ENCODE measurements at places on chromosomes 16 and 17. TPM values are rescaled to one million over a fixed set of nuclear protein-coding genes. Genes with fewer than 3 reads are reported as not detected.
A peak's percentile ranks its signal among the peaks of the same experiment; 100 is the strongest.

- no peak for DNase-seq
Measured at GRCh38 chr17:2084036-2084765, 29.3 kb downstream of the HIC1 start.

DNA sequence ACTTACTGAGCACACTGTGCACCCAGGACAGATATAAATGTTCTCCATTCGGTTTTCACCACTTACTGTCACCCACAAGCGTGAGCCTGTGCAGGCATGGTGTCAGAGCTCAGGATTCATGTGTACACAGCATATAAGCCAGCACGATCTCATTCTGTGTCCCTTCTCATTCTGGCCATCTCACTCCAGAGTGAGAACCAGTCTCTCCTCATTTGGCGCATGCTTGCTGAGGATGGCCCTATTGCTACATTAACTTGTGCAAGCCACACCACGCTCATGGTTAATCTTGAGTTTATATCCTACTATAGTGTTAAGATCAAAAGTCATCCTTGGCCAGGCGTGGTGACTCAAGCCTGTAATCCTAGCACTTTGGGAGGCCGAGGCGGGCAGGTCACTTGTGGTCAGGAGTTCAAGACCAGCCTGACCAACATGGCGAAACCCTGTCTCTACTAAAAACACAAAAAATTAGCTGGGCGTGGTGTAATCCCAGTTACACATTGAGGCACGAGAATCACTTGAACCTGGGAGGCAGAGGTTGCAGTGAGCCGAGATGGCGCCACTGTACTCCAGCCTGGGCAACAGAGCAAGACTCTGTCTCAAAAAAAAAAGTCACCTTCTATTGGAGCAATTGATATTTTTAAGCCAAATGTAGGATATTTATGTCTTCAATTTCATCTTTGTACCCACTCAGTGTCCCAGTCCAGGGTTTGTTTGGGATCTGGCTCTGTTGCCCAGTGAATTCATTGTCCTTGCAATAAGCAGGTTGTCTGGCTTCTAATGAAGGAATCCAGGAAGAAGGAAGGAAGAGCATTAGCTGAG, 20.9 kb downstream of the SOCS1 start:
- DNase-seq, result no peak

GRCh38 chr16:87172632-87173031, 144.6 kb downstream of the C16orf95 start:
- DNase-seq, result no peak

DNA sequence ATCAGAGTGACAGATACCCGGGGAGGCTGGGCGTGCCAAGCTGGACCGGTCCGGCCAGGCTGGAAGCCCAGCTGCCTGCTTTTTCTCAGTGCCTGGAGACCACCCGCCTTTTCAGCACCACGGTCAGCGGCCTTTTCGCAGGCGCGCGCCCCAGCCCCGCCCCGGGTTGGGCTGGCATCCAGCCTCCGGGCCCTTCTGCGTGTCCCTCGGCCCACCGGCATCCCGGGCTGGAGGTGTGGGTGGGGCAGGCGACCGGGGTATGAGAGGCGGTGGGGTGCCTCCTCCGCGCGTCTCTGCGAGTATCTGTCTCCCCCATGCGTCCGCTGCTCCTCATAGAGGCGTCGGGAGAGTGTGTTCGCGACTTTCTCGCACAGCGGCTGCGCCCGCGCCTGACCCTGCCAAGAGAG, 102.5 kb downstream of the MRM1 start:
- DNase-seq, result peak; percentile 65

GRCh38 chr16:30843501-30843900, 50.4 kb downstream of the BCL7C start:
- DNase-seq, result no peak

DNA sequence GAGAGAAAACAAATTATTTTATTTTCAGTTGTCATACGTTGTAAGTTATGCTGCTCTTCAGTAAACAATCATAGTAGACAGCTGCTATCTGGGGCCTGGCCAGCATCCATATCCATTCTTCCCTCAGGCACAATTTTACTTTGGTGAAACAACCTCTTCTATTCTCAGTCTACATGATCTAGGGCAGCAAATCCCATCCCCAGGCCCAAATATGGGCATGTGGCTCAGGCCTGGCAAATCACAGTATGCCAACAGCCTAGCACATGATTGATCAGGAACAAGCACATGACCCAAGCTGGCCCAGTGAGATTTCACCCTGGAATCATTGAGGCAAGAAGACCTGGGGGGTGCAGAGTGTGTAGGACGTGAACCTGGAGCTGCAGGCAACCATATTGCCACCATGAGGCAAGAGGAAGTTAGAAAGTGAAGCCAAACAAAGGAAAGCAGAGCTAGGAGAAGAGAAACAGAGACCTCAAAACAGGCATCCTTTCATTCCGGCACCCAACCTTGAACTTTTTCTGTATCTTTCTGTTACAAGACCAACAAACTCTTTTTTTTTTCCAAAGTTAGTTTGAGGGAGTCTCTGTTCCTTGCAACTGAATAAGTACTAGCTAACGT, 10.3 kb upstream of the ABCC12 start:
- no peak for DNase-seq

GRCh38 chr17:76585033-76585648, 519 bp downstream of the ST6GALNAC2 start:
- no peak for DNase-seq

DNA sequence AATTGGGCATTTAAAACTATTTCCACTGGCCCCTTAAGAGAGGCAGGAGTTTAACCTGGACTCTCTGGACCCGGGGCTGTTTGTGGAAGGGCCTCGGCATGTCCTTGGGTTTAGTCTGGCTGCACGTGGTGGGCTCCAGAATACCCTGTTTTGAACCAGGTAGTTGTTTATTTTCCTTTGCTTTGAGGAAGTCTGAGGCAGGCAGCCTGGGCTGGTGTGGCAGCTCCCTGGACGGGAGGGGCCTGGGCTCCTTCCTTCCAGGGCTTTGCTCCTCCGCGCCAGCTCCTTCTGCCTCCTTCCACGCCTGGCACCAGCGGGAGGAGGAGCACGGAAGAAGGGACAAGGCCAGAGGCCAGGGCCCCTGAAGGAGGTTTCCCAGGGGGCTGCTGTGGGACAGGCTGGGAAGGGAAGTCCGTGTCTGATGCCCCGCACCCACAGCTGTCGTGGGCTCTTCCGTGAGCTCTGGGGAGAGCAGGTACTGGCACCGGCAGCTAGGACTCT, 15.5 kb downstream of the BANP start:
- DNase-seq, result no peak

- no peak for DNase-seq
Measured at GRCh38 chr17:61448042-61448441, 4.2 kb upstream of the TBX4 start.

DNA sequence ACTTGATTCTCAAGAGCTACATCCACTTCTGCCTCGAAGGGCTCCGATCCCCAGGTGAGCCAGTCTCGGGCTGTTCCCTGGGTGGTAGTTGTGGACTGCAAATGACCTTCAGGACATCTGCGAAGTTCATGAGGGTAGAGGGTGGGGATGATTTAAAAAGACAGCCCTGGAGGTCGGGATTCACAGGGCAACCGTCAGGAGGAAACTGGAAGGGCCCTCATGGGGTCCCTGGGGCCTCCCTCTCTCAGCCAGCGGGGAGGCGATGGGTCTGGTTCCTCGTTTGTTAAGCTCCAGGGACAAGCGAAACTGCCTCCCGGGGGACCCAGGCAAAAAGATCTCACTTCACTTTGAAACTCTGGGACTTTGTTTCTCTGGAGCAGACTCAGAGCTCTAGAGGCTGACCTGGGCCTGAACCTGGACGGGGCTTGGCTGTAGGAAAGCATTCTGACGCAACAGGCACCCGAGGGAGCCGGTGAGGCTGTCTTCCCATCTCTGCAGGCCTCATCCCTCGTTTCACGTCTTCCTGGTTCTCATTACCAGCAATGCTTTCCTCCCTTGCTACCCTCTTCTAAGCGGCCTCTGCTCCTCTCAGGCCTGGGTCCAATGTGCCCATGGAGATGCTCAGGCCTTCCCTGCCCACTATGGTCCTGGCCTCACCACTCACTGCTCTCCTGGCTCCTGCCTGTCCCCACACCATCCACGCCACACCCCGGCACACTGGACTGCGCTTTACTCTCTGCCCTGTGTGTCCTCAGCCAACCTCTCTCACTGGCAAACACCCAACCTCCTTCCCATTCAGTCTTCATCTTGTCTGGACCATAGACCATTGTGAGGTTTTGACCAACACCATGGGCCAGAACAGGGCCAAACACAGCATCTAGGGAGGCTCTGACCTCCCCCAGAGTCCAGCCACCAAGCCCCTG, 214.2 kb upstream of the TNRC6C start:
- no peak for DNase-seq

GRCh38 chr17:66438101-66438500, 135.7 kb downstream of the PRKCA start:
- DNase-seq, result no peak

DNA sequence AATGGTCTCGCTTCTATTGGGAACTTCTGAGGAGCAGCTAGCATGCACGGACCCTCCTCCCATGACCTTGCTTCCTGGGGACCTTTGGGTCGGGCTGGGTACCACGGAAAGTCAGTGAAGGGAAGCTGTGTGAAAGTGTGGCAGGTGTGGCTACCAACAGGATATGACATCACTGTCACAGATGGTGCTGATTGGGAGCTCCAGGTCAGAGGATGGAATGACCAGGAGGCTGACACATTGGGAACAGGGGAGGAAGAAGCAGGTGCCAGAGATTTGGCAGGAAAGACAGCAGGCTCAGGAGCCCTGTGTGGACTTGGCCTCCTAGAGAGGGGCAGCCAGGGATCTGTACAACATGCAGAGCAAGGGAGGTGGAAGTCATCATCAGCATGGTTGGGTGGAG, 34.0 kb downstream of the CPNE2 start:
- DNase-seq, result no peak

GRCh38 chr17:74052993-74053711, 150.3 kb upstream of the RPL38 start:
- no peak for DNase-seq

- no peak for DNase-seq
Measured at GRCh38 chr16:4404967-4405696, 11.3 kb downstream of the CORO7 start.

DNA sequence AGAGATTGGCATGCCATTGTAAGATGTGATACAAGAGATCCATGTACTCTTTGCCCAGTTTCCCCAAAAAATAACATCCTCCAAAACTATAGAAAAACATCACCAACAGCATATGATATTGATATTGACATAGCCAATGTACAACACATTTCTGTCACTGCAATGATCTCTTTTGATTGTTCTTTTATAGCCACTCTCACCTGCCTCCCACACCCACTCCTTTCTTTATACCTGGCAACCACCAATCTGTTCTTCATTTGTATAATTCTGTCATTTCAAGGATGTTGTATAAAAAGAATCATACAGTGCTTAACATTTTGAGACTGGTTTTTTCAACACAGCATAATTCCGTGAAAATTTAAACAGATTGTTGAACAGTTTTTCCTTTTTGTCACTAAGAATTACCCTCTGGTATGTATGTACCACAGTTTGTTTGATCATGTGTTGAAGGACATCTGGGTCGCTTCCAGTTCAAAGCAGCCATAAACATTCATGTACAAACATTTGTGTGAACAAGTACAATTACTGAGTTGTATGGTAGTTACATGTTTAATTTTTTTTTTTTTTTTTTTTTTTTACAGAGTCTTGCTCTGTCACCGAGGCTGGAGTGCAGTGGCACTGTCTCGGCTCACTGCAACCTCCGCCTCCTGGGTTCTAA, 9.9 kb downstream of the KRTAP9-1 start:
- DNase-seq, result no peak

DNA sequence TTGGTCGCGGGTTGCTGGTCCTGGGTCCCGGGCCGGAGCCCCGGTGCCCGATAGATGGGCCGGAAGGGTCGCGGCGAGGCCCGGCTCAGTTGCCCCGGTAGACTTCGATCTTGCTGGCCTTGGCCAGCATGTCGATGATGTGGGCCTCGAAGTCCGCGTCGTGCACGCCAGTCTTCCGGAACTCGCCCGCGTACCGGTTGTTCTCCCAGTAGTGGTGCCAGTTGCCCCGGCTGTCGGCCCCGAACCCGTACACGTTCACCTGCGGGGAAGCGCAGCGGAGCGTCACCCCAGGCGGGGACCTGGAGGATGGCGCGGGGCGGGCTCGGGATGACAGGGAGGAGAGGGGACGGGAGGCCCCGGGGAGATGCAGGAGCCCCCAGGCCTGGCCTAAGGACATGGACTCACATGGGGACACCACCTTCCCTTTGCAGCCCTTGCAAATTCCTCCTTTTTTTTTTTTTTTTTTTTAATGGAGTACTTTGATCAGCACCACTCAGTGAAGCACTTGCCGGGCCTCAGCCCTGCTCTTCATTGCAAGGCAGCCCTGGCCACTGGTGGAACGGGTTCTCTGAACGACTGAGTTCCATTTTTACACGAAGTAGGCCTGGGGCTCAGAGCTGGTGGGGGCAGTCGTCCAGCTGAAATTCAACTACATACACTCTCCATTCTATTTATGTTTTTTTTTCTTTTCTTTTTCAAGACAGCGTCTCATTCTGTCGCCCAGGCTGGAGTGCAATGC, 35.1 kb downstream of the DDX19A start:
- DNase-seq, result no peak

DNA sequence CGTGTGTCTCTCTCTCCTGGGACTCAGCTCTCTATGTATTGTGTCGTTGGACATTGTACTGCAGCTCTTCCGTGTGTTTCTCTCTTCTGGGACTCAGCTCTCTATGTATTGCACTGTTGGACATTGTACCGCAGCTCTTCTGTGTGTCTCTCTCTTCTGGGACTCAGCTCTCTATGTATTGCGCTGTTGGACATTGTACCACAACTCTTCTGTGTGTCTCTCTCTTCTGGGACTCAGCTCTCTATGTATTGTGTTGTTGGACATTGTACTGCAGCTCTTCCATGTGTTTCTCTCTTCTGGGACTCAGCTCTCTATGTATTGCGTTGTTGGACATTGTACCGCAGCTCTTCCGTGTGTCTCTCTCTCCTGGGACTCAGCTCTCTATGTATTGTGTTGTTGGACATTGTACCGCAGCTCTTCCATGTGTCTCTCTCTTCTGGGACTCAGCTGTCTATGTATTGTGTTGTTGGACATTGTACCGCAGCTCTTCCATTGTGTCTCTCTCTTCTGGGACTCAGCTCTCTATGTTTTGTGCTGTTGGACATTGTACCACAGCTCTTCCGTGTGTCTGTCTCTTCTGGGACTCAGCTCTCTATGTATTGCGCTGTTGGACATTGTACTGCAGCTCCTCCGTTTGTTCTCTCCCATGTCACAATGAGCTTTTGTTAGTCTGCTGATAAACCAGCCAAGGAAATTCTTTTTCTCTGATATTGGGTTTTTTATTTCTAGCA, 84.8 kb downstream of the RPTOR start:
- no peak for DNase-seq

GRCh38 chr17:42562388-42563142, 617 bp downstream of the COASY start:
- peak; percentile 32 for DNase-seq

FGF11 gene
- 5.3 TPM for total RNA-seq

SLFN11 gene
- 37.1 TPM for total RNA-seq

NPIPB12 gene
- 90.4 TPM for total RNA-seq

PPL gene
- total RNA-seq, result 0.22 TPM

SDF2 gene
- total RNA-seq, result 48.2 TPM

NPIPB8 gene
- total RNA-seq, result 2.7 TPM

PYY gene
- total RNA-seq, result not detected

CDH8 gene
- total RNA-seq, result not detected

IRX3 gene
- 2.5 TPM for total RNA-seq

CHST4 gene
- total RNA-seq, result not detected
